Esophagus squamous epithelium (tissue), 5 donors: ENCODE measurements at places on chromosomes 16 and 17.

- DNase-seq: no peak
Measured at GRCh38 chr17:1568950-1569810, 6.6 kb upstream of the PITPNA start.

DNA sequence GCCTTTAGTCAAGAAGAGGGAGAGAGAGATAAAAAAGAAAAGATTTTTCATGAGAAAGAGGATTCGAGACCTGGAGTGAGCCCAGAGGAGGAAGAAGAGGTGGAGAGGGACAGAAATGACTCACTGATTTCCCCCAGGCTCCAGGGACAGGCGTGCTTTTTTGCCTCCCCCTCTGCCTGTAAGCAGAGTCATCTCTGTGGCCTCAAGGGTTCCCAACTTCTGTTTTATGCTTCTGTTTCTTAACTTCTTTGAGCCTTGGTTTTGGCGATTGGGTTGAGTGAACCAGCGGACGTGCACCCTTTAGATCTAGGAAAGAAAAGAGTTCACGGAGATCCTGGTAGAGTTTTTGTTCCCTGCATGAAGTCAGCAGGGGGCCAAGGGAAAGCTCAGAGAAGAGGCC is 147.9 kb upstream of the NOL11 start:
- DNase-seq: no peak

DNA sequence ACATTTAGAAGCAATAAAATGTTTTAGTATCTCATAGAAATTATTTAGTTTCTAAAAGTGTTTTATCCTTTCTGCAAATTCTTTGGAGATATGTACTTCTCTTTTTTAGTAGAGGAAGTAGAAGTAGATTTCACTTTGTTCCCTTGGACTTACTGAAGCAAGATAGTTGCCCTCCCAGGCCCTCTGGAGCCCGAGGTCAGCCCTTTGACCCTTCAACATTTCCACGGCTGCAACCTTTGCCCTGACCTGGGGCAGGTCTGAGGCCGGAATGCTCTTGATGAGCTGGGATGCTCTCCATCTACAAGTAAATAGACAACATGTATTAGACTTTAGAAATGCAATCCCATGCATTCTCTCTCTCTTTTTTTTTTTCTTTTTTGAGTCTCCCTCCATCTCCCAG is 167.5 kb downstream of the CDK5R1 start:
- DNase-seq: no peak

- no peak for DNase-seq
Measured at GRCh38 chr16:1429631-1430030, 1.2 kb upstream of the PERCC1 start.

DNA sequence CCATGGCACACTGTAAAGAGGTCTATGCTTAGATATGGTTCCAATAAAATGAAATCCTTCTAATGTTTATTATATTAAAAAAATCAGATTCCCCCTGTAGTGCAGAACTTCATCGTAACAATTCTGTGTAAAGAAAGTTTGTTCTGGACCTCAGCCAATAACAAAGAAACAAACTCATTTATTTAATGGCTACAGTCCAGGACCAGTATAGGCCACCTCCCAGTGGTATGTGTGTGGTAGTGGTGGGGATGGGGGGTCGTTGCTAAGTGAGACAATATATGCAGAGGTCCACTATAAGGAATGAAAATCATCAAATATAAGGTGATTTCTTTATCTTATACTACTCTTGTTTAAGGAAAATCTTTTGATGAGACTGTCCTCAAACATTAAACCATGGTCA is 136.4 kb downstream of the CDK5R1 start:
- DNase-seq: no peak
